ENCODE measurements at places on chromosomes 3 and 15. TPM values are rescaled to one million over a fixed set of nuclear protein-coding genes. Genes with fewer than 3 reads are reported as not detected.

DNA sequence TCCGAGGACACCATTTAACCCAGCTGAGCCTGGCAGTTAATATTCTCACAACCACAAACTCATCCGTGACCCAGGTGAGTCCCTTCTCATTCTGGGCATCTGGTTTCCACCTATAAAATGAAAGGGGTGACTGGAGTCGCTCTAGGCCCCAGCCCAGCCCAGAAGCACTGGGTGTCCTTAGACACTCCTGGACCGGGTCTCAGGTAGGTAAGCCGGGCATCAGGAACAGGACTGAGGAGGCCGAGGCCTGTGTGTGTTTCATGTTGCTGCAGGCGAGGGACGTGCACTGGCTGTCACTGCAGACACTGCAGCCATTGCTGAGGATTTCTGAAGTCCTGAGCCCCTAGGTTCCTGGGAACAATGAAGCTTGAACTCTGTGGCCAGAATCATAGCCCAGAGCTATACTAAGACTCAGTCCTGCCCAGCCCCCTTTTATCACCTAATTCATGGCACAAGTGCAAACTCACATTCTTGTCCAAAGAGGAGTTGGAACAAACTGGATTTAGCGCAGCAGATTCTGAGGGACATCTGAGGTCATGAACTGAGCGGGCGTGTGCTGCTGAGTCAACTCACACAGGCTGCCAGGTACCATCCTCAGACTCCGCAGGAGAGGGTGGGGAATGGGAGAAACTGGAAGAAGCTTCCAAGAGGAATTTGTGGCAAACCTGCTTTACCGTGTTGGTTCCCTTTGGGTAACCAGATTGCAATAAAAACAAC, 184.9 kb downstream of the FAM43A start:
- peak; percentile 9 for DNase-seq

DNA sequence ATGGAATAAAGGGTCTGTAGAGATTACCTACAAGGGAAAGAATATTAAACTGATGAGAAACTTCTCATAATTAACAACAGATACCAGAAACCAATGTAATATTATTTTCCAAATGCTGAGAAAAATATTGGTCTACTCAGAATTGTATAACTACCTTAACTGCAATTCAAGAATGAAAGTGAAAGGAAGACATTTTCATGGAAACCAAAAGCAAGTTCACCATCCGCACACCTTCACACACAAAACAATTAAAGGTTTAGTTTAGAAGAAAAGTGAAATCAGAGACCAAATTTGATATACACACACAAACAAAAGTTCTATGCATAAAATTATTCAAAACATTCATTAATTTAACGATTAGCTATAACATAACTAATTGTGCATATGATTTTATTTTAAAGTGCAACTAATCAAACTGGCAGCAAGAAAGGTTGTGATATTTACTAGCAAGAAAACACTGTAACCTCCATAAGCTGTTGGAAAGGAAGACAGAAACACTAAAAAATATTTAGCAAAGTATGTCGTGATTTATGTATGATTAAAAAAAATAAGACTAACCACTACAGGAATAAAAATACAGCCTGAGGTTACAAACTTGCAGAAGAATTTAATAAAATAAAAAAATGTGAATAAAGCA, 395.5 kb downstream of the FGF12 start:
- no peak for DNase-seq

DNA sequence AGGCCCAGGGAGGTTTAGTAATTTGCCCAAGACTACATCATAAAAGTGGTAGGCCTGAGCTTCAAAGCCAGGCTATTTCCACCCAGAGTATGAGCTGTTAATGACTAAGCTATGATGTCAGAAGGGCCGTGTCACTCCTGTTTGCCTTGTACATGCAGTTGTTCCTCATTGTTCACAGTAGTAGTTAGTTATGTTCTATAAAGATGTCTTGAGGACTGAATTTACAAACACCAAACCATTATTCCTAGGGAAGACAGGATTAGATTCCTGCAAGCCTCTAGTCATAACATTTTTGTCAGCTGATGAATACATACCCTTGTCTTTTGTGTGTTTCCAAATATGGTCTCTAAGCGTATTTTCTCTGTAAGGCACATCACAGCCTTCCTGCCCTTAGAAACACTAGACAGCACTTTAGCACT, 20.9 kb upstream of the LARS2 start:
- DNase-seq = peak; percentile 74

GRCh38 chr3:122609798-122610559, 32.5 kb downstream of the PARP15 start:
- peak; percentile 79 for DNase-seq

DNA sequence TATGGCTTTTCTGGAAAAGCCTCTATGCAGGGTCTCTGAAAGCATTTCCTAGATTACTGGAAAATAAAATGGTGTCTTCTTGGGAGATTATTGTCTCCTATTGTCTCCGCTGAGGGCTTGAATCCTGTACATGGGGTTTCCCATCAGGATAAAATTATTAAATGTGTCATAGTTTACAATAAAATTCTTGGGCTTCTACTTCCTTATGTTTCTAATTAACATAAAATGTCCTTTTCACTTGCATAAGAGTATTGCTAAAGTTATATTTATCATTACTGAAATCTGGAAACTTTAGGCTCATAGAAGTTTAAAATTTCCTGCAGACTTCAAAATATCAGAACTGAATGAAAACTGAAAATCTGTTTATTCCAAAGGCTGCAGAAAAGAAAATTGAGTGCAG, 595.5 kb upstream of the AGTR1 start:
- DNase-seq = no peak

GOLGA8A gene
- total RNA-seq = 11.2 TPM

DNA sequence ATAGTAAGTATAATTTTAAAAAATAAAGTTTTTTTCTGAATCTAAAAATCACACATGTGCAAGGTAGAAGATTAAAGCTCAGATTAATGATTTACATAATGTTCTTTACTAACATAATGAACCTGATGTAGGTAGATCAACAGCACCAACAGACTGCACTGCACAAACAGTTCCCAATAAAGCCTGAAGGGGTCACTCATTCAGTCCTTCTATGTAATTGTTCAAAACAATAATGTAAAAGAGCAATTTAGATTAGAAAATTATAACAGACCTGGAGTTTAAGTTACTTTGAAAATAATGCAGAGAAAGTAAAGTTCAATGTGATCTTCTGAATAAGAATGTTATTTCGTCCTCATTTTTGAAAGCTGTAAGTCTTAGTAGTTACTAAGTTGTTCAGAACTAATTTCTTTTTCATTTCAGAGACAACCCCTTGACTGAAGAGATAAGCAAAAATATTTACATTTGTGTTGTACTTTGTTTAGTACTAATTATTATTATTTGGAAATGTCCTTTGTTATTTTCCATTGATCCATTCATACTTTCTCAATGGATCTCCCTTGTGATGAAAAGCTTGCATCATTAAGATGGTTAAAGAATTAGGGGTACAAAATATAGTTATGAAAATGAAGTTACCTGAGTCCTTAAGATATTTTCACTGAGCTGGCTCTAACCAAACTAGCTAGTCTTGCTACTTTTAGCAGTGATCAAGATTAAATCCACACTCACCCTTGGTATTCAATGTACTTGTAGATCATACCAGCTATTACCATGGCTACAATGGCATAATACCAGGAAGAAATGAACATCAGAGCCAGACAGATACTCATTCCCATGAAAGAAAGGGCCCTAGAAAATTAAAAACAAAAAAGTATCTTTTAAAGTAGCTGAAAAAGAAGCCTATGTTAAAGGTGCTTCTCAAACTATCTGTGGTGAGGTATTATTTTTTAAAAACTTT, 16.8 kb downstream of the EMC4 start:
- peak; percentile 48 for DNase-seq

- DNase-seq = no peak
Observed at GRCh38 chr3:114005481-114005880, 50.8 kb downstream of the CCDC191 start.

SQOR gene
- 81.6 TPM for total RNA-seq

GRCh38 chr3:100402891-100403290, 1.6 kb downstream of the LNP1 start:
- DNase-seq = no peak

- DNase-seq = no peak
Observed at GRCh38 chr3:102484363-102484762, 49.5 kb downstream of the ZPLD1 start.

GRCh38 chr15:36899696-36900095, 200.7 kb downstream of the MEIS2 start:
- no peak for DNase-seq

DNA sequence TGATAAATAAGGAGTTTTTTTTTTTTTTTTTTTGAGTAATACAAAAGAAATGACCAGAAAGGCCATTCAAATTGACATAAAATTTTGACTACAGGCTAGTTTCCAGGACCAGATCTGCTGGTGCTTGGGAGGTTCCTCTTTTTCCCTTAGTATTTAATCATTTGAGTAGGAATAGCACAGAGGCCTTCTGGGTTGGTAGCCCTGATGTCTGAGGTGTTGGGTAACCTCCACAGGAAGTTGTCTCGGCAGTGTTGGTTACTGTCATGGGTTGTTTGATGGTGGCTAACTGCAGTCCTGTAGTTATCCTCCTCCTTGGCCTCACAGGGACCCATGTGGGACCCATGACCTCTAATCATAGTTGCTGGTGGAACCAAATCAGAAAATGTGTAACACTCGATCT, 91.1 kb downstream of the USP13 start:
- DNase-seq = no peak

ST3GAL6 gene
- 5.2 TPM for total RNA-seq

DNA sequence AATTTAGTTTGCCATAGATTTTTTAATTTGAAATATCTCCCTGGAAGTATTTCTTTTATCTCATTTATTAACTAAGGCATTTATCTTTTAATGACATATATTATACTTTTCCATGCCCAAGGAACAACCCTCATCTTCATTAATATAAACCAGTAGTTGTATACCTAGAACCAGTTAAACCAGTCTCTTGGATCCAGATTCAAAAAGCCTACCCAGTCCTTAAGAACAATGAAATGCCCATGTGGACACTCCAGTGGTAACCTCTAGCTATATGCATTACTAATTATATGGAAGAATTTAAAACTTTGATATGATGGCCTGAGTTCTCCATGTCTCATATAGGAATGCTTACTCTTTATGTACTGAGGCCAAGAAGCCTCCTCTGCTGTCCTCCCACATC, 4.8 kb downstream of the SIDT1 start:
- no peak for DNase-seq

GRCh38 chr3:134796281-134797056, 1.4 kb downstream of the EPHB1 start:
- peak; percentile 3 for DNase-seq

GRCh38 chr3:17945799-17946399, 203.5 kb upstream of the TBC1D5 start:
- no peak for DNase-seq

ALDH1L1 gene
- 3.9 TPM for total RNA-seq

SIDT1 gene
- total RNA-seq = not detected

DNA sequence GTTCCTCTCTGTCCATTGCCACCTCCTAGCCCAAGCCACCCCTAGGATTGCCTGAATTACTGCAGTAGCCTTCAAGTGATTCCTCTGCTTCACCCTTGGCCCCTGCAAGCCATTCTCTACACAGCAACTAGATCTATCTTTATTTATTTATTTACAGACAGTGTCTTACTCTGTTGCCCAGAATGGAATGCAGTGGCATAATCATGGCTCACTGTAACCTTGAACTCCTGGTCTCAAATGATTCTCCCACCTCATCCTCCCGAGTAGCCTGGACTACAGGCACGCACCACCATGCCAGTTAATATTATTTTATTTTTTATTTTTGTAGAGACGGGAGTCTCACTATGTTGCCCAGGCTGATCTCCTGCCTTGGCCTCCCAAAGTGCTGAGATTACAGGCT, 1.9 kb upstream of the JAGN1 start:
- no peak for DNase-seq

GRCh38 chr15:98986281-98986680, 21.3 kb downstream of the PGPEP1L start:
- DNase-seq = no peak

GRCh38 chr3:61847784-61848462, 286.6 kb downstream of the PTPRG start:
- DNase-seq = peak; percentile 9

CCR3 gene
- not detected for total RNA-seq

PAK6 gene
- total RNA-seq = under 0.01 TPM

COL8A1 gene
- 324 TPM for total RNA-seq

PLIN1 gene
- under 0.01 TPM for total RNA-seq

NR1I2 gene
- under 0.01 TPM for total RNA-seq

DNA sequence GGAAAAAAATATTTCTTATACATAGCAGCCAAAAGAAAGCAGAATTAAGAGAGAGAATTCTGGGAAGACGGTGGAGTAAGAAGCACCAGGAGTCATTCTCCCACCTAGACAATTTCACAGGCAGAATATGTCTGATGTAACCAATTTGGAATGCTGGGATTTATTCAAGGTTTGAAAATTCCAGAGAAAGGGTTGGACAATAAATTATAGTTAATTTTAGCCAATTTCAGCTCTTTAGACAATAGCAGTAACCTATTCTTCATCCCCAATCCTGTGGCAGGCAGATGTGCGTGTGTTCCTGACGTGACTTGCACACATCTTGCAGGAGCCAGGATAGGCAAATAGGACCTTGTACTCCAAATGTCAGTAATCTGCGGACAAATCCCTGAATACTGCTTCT, 541.0 kb upstream of the NAALADL2 start:
- DNase-seq = no peak

- no peak for DNase-seq
Observed at GRCh38 chr15:69402816-69403215, 11.3 kb upstream of the KIF23 start.

DNA sequence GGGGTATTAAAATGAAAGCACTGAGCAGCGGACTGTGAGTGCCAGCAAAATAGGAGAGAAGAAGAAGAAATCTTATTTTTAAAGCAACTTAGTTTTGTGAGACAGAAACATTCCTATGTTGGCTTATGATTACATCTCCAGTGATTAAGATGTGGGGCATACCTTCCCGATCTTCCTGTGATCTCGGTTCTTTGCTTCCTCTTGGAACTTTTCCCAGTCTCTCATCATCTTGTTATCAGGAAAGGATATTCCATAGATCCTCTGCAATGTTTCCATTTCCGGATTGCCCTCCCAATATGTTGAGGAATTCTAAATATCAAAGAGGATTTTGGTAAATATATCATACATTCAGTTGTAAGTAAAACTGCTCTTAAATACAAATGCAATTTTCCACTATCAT, 22.2 kb downstream of the TARS3 start:
- DNase-seq = peak; percentile 14

DNA sequence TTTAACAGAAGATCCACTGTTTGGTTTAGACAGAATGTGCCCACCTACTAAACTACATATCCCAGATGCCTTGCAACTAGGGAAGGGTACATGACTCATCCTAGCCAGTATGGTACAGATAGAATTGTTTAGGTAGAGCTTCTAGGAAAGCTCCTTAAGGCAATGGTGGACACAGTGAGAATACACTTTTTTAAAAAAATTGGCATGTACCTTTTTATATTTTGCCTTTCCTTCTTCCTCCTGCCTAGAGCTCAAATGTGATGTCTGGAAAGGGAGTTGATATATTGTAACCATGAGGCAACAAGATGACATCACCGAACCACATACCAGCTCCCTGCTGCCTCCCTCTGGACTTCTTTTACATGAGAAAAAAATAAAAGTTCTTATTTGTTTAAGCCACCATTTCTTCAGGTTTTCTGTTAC, 14.4 kb upstream of the C3orf80 start:
- DNase-seq = peak; percentile 74

Measured in fibroblast of villous mesenchyme (primary cell).